T1000 (cell line): ENCODE measurements at places on chromosomes 3 and 15.

DNA sequence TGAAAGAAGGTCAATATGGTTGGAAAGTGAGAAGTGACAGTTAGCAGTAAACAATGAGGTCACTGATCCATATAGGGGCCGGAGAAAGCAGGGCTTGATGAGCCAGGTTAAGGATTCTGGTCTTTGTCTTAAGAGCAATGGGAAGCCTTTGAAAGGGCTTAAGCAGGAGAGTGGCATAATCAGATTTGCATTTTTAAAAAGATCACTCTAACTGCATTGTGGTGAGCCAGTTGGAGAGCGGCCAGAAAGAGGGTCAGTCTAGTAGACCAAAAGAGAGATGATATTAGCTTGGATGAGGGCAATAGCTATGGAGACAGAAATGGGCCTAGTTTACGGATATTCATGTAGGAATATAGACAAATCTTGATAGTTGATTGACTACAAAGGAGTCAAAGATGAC is 46.6 kb downstream of the CPNE4 start:
- no peak for DNase-seq

DNA sequence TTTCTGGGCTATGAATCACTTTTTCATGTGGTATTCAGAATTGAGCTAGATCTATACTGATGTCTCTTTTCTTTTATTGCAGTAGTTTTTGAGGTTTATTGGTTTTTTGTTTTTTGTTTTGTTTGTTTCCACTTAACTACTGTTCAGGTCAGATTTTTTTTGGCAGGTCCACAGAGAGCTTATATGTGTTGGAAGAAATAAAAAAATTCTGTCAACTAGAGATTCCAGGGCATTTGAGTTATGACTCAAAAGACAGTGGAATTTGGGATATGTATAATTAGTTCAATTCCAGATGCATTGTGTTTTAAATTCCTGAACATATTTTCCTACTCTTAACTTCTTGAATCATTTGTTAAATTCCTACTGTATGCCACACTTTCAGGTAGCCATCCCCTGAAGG is 727.2 kb downstream of the SI start:
- no peak for DNase-seq

- no peak for DNase-seq
These were observed 245.1 kb downstream of the ADAMTS17 start for GRCh38 chr15:100096700-100097099.

DNA sequence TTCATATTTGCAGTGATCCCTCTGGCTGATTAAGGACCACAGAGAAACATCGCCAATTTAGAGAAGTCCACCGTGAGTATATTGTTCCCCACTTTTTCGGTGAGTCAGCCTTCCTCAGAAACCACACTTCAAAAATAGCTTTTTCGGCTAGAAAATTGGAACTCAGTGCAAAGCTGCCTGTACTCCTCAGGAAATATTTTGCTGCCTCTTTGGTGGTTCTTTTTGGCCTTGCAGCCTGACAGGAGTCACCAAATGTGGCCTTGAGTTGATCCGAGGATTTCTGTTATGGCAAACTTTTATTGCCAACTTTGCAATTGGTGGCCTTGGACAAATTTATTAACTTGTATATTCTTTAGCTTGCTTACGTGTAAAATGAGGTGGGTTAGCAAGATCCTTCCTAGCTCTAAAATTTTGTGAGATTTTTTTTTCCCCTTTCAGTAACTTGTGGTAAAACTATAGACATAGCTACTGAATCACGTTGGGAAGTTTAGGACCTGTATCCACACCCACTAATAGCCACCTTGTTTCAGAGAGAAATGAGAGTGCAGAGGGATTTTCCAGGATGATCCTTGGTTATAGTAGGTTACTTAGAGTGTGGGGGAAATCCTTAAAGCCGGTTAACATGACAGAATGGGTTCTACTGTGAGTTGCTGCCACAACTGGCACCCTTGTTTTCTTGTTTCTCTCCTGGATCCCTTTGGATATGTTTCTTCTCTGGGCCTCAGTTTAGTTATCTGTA is 9.9 kb downstream of the ARL6IP5 start:
- no peak for DNase-seq
